ENCODE measurements at places on chromosomes 7 and 10.

- no peak for DNase-seq
Observed at GRCh38 chr7:23014681-23015080, 751 bp upstream of the HYCC1 start.

GRCh38 chr7:143069912-143070500, 17.9 kb downstream of the OR6V1 start:
- DNase-seq: no peak

DNA sequence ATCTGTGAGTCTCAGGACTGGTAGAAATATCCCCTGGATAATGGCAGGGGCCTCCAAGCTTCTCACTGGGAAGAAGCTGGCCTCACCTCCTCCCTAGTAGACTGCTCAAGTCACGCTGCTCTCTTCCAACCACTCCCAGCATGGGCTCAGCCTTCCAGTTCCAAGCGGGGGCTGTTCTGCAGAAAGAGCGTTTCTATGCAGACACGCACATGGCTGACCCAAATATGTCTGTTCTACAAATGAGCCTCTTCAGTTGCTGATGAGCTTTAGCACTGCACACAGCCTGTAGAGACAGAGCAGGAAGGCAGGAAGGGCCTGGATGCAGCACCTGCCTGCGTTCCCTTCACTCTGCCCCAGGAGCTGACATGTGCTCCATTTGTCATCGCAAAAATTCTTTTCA, 523.9 kb upstream of the MGMT start:
- DNase-seq: no peak

GRCh38 chr7:127585044-127585953, at the start of gene GCC1:
TSS of gene GCC1 (minus strand) at chr7:127585596. CDS start at chr7:127585182, 414 bp downstream.
- peak; percentile 89 for DNase-seq

DNA sequence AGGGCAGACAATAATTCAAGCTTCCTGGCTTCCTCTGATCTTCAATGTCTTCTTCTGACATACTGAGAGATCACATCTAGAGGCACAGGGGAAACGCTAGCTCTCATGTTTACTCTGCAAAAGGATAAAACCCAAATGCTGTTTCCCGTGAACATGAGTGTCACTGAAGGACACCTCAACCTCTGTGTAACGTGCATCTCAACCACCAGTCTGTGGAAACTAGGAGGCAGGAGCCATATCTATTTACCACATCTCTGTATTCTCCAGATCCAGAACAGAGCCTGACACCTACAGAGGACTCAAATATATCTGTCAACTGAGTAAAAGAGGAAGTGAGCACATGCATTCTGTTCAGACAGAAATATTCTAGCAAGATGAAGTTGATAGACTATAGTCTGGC, 140.3 kb upstream of the TARP start:
- DNase-seq: no peak

DNA sequence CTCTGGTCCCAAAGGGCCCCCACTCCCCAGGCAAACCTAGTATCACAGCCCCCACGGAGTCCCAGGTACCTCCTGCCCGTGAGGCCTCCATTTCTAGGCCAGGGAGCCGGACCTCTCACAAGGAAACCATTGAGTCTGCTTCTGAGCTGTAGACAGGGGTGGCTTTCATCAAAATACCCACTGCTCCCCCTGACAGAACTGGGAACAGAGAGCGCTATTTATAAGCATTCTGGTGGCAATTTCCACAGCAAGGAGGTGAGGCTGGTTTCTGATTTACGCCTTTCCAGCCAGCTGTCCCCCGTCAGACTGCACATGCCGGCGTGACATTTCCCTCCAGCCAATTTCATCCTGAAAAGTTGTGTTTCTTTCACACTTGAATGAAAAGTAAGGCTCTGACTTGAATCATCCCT, 407.5 kb upstream of the PRKCQ start:
- no peak for DNase-seq

GRCh38 chr7:5694912-5695726, 86.3 kb downstream of the RNF216 start:
- peak; percentile 71 for DNase-seq

DNA sequence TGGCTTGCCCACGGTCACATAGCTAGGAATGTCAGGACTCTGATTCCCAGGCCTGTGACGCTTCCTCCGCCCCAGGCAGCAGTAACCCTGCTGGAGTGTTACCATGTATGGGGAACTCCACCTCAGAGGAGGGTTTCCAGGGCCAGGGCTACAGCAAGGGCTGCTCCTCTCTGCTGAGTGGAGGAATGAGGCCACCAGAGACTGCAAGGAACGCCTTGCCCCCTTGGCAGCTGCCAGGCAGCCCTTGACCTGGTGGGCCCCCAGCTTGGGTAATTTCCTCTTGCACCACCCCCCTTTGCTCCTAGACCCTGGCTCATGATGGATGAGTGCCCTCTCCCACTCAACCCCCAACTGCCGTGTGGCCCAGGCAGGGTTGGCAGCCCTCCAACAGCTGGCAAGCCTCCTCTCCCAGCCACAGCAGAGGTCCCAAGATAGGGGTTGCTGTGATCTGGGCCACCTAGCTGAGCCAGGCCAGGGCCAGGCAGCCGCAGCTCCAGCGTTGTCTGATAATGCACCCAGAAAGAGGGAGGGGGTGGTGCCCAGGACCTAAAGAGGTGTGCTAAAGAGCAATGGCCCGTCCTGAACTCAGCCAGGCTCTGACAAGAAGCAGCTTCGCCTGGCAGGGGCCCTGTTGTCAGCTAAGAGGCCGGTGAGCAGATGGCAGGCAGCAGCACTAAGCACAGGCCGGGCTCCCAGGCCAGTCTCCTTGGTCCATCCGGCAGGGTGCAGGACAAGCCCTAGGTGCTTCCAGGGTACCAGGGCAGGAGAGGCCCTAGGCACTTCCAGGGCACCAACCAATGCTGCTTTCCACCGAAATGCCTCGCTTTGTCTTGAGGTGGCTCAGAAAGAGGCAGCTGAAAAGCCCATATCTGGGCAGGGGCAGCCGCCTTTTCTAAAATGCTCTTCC, 35.4 kb downstream of the DRGX start:
- DNase-seq: no peak

GRCh38 chr7:23963461-23964165, 253.6 kb downstream of the STK31 start:
- no peak for DNase-seq

GRCh38 chr10:20768843-20769242, 128.3 kb downstream of the NEBL start:
- DNase-seq: no peak
